Activated CD8-positive, alpha-beta memory T cell treated with anti-CD3 and anti-CD28 coated beads, Interleukin-2, amount 10 ng/mL, durations not matched to agents 7 days and 5 days (primary cell): ENCODE measurements at places on chromosomes 3 and 15. TPM values are rescaled to one million over a fixed set of nuclear protein-coding genes. Genes with fewer than 3 reads are reported as not detected.
A peak's percentile ranks its signal among the peaks of the same experiment; 100 is the strongest.

GRCh38 chr3:31274326-31275024 is 258.2 kb upstream of the STT3B start:
- H3K4me3 ChIP-seq: no peak overlapping the region
- no peak for DNase-seq
- peaks cover 4% of the 10 kb centered on the region for H3K4me1 ChIP-seq
- H3K27ac ChIP-seq: no peak overlapping the region
- H3K27me3 ChIP-seq: no peaks in the 10 kb centered on the region
- no peaks in the 10 kb centered on the region for H3K36me3 ChIP-seq

The NANOGP8 gene
- not detected for total RNA-seq

GRCh38 chr3:35936571-35936970 is 297.2 kb downstream of the ARPP21 start:
- H3K27me3 ChIP-seq: no peaks in the 10 kb centered on the region
- no peaks in the 10 kb centered on the region for H3K36me3 ChIP-seq
- no peak overlapping the region for H3K27ac ChIP-seq

The SLC12A1 gene
- not detected for total RNA-seq

DNA sequence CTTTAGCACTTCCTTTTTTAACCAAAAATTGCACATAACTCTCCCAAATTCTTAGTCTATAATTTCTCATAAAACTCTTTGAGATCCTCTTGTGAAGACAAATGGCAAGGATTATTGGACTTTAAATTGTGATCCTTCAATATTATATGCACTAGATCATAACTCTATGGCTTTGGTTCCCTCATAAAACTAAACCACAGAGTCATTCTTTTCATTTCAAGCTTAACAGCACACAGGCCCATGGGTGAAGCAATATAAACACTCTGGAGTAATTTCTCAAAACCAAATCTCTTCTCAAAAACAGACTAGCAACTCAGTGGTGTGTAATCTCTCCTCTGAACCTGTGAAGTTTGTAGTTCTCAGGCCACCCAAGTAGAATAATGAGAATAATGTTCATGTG is 171.0 kb upstream of the NECTIN3 start:
- no peak overlapping the region for H3K27ac ChIP-seq
- no peaks in the 10 kb centered on the region for H3K4me1 ChIP-seq
- peaks cover 6% of the 10 kb centered on the region for H3K27me3 ChIP-seq
- no peak overlapping the region for H3K4me3 ChIP-seq
- no peak for DNase-seq

DNA sequence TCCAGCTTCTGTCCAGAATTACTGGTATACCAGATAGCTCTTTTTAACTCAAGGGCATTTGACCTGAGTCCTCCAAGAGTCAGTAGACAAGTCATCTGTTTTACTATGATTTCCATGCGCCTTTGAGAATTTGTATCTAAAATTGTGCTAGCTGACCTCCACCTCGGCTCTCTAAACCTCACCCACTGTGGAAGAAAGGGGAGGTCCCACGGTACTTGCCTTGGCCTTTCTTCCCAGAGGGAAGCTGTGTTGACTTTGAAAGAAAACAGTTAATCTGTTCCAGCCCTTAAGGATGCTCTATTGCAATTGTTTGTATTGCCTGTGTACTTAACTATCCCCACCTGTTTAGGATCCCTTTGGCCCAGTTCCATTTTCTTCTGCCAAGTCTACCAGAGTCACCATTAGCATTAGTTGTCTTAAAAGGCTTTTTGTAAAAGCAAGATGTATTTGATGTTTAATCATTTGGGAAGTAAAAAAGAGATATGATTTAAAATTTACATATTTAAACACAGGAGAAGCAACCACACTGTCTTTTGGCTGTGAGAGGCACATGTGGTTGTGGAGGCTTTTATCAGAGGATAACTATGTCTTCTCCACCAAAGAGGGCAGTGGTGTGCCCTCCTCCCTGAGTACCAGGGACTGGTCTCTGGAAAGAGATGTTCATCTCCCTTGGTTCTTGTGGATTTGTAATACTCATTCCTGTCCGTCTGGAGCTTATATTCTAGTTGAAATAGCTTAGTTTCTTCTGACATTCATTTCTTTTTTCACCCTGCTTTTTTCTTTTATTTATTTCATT is 88.8 kb downstream of the CRTC3 start:
- DNase-seq: no peak
- H3K4me3 ChIP-seq: no peak overlapping the region
- peak overlapping the region; percentile 1 for H3K27ac ChIP-seq
- H3K36me3 ChIP-seq: peaks cover 40% of the 10 kb centered on the region

The AP3B2 gene
- total RNA-seq: not detected

- no peak overlapping the region for H3K4me3 ChIP-seq
- no peaks in the 10 kb centered on the region for H3K4me1 ChIP-seq
- peaks cover under 1% of the 10 kb centered on the region for H3K27me3 ChIP-seq
- no peak overlapping the region for H3K27ac ChIP-seq
- H3K36me3 ChIP-seq: no peaks in the 10 kb centered on the region
- no peak for DNase-seq
These were observed 39.0 kb downstream of the CHDH start for GRCh38 chr3:53807117-53807810.

GRCh38 chr3:144312702-144313101 is 341.1 kb downstream of the DIPK2A start:
- no peak for DNase-seq
- no peaks in the 10 kb centered on the region for H3K4me1 ChIP-seq
- H3K36me3 ChIP-seq: no peaks in the 10 kb centered on the region
- H3K27ac ChIP-seq: no peak overlapping the region

The SAXO2 gene
- not detected for total RNA-seq

DNA sequence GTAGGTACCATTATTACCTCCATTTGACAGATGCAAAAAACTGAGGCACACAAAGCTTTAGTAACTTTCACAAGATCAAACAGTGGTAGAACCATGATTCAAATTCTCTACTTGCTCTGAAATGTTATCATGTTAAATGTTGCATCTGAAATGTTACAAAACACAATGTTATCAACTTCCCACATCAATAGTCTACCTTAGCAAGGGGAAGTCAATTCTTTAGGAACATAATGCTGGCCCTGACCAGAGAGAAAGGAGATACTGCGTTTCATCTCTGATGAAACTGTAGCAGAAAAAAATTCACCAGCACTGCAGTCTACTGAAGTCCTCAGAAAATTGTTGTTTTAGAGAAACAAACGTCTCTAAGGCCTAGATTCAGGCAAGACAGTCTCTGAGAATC is 174.1 kb downstream of the SATB1 start:
- H3K36me3 ChIP-seq: no peaks in the 10 kb centered on the region
- no peak overlapping the region for H3K4me3 ChIP-seq
- H3K4me1 ChIP-seq: peaks cover 5% of the 10 kb centered on the region

DNA sequence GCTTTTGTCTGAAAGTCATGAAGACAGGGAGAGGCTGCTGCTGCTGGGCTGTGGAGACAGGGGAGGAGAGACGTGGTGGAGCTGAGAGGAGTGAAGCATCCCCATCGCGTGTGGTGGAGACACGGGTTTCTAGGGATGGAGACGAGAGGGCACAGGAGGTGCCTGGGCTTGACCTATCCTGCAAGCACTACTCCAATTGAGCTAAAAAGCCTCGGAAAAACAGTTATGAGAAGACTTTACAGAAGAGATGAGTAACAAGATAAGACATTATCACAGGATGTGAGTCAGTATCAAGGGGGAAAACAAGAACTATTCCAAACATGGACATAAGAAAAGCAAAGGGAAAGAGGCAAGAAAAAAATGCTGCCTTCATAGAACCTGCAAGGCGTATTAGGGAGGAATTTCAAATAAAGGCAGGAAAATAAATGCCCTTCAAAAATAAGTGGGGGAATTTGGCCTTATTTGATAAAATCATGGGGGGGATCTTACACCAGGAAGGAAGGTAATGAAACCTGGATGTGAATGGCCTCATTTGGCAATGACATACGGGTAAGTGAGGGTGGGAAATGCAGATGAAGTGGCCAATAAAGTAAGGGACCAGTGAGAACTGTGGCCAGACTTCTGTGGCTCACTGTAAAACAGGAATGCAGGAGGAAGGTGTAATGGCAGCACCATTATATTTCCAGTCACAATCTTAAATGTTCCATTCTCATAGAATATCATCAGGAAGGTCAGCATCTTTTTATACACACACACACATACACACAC is 97.9 kb downstream of the PLD1 start:
- H3K27ac ChIP-seq: no peak overlapping the region
- H3K4me3 ChIP-seq: no peak overlapping the region
- no peaks in the 10 kb centered on the region for H3K36me3 ChIP-seq
- H3K27me3 ChIP-seq: peaks cover 8% of the 10 kb centered on the region
- DNase-seq: no peak

- peaks cover 57% of the 10 kb centered on the region for H3K27me3 ChIP-seq
- no peaks in the 10 kb centered on the region for H3K4me1 ChIP-seq
- no peak overlapping the region for H3K4me3 ChIP-seq
- no peak for DNase-seq
- H3K36me3 ChIP-seq: no peaks in the 10 kb centered on the region
These were observed 27.5 kb downstream of the AQP9 start for GRCh38 chr15:58165661-58166060.

The FILIP1L gene
- 15.5 TPM for total RNA-seq

DNA sequence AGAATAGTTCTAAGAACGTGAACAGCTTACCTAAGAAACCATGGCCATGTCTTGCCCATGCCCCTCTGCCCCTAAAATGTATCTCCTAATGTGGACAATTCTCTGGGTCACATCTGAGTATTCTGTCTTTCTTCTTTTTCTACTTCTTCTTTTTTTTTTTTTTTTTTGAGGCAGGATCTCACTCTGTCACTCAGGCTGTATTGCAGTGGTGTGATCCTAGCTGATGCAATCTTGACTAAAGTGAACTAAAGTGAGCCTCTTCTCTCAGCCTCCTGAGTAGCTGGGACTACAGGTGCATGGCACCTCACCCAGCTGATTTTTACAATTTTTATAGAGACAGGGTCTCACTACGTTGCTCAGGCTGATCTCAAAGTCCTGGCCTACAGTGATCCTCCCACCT is 204.8 kb upstream of the ZPLD1 start:
- H3K36me3 ChIP-seq: no peaks in the 10 kb centered on the region
- H3K4me1 ChIP-seq: peaks cover 5% of the 10 kb centered on the region
- H3K27ac ChIP-seq: no peak overlapping the region
- no peak for DNase-seq
- peaks cover 33% of the 10 kb centered on the region for H3K27me3 ChIP-seq

DNA sequence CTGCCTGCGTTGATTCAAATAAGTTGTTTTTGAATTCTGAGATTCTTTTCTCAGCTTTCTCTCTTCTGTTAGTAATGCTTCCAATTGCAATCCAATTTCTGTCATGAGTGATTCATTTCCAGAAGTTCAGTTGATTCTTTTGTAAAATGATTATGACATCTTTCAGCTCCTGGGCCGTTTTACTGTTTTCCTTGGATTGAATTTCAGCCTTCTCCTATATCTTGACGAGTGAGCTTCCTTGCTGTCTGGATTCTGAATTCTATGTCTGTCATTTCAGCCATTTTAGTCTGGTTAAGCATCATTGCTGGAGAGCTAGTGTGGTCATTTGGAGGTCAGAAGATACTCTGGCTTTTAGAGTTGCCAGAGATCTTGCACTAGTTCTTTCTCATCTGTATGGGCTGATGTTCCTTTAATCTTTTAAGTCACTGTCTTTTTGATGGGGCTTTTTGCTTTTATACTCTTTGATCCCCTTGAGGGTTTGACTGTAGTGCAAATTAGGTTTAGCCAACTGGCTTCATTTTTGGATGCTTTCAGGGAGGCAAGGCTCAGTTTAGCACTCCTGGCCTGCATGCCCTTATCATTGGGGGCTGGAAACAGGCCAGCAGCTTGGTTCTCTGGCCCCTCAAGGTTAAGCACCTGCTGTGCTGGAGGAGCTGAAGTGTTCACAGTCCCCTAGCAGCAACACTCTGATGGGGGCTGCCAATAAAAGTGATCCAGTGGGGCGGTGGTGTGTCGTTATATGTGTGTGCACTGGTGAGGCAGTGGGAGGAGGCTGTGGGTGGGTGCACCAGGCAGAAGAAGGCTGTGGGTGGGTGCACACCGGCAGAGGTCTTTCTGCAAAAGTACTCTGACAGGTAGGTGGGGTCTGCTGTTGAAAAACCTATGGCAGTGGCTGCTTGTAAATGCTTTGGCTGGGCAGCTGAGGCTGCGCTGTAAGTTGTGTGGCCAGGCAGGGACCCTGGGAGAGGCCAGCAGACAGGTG is 51.2 kb downstream of the MCTP2 start:
- H3K4me1 ChIP-seq: peaks cover 71% of the 10 kb centered on the region
- H3K4me3 ChIP-seq: no peak overlapping the region
- peak overlapping the region; percentile 16 for H3K27ac ChIP-seq

The HDGFL3 gene
- 20.4 TPM for total RNA-seq

The FXR1 gene
- total RNA-seq: 144 TPM

DNA sequence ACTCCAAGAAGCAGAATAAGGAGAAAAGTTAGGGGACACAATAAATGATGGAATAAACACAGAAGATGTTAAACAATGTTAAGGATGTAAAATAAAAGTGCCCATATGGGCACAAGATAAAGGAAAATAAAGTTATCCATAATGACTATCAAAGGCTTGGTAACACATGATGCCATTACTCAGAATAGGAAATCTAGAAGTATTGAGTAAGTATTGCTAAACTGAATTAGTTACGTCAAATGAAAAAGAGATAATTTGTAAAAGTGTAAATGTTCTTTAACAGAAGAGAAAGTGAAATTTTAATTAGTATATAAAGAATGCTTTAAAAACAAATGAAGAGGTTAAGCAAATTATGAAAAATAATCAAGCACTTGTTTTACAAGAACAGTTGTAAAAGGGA is 6.7 kb downstream of the COPS2 start:
- DNase-seq: no peak
- H3K27me3 ChIP-seq: no peaks in the 10 kb centered on the region
- peaks cover 44% of the 10 kb centered on the region for H3K4me1 ChIP-seq
- H3K27ac ChIP-seq: no peak overlapping the region
- no peak overlapping the region for H3K4me3 ChIP-seq

- H3K27ac ChIP-seq: no peak overlapping the region
- no peak for DNase-seq
- no peak overlapping the region for H3K4me3 ChIP-seq
- H3K27me3 ChIP-seq: peaks cover 51% of the 10 kb centered on the region
- no peaks in the 10 kb centered on the region for H3K4me1 ChIP-seq
These were observed 3.0 kb upstream of the STRA6 start for GRCh38 chr15:74205582-74205947.

The LRRC49 gene
- total RNA-seq: 0.66 TPM

GRCh38 chr3:190384309-190384756 is 3.6 kb upstream of the CLDN16 start:
- H3K27me3 ChIP-seq: no peaks in the 10 kb centered on the region
- no peak overlapping the region for H3K4me3 ChIP-seq
- H3K27ac ChIP-seq: no peak overlapping the region
- no peaks in the 10 kb centered on the region for H3K4me1 ChIP-seq
- DNase-seq: no peak
